ENCODE measurements at places on chromosomes 11 and 22.

DNA sequence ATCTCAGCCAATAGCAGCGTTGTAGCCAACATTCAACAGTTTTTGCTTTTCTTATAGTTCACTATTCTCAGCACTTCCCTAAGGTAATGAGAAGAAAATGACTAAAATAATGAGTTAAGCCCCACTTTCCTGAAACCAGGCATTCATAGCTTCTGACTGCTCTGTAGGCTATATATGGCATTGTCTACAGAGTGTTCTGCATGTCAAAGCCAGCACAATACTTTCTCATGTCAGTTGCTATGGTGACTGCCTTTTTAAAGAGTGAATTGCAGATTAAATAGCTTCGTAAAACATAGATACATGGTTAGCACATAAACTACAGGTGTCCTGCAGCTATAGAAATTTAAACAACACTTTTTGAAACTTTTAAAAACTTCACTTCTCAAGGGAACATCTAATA is 1256.1 kb upstream of the CNTN5 start:
- DNase-seq: no peak

DNA sequence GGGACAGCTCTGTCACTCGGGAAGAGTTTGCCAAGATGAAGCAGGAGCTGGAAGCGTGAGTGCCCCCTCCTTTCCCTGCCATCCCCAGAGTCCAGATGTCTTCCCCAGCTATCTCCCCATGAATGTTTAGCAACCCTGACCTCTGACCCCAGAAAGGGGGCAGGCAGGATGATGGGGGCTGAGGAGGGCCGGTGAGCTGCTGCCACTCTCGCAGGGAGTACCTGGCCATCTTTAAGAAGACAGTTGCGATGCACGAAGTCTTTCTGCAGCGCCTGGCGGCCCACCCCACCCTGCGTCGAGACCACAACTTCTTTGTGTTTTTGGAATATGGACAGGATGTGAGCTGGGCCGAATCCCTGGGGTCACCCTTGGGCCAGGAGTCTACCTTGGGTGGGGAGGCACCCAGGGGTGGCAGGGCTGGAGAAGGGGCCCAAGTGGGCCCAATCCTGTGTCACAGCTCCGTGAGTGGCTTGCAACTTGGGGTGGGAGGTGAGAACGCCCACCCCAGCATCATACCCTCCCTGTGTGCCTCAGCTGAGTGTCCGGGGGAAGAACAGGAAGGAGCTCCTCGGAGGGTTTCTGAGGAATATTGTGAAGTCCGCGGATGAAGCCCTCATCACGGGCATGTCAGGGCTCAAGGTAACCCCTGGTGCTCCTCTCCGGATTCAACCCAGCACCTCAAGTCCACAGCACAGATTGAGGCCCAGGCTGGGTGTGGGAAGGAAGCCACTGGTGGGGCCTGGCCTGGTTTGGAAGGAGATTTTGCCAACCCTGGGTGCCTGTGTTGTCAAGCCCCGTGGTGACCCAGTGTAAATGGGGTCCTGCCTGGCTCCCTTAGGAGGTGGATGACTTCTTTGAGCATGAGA is 7.5 kb downstream of the CFL1 start:
- no peak for DNase-seq

DNA sequence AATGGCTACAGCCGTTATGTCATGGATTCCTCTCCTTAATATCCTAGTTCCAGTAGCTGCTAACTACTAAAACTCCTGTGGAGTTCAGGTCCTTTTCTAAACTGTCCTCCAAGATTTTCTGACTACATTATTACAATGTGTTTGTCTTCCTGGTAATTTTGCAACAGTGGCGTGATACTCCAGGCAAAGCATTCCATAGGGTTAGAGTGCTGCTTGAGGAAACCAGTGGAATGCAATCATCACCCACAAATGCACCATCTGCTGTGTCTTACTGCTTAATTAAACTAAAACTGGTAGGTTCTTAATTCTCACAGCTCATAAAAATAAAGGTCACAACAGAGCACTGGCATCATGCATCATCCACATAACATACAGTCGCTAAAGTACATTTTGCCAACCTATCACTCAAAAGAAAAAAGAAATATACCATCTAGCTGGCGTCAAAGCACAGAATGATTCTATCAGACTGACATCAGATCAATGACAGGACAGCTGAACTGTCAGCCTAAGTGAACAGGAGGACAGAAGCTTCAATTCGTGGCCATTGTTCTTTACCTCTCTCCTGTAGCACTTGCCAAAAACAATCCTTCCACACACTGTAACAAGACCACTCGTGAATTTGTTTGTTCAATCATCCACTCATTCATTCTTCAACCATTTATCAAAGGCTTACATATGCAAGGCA is 182.5 kb downstream of the CADM1 start:
- DNase-seq: no peak

- DNase-seq: no peak
Observed at GRCh38 chr11:3914805-3915204, 59.3 kb downstream of the STIM1 start.

DNA sequence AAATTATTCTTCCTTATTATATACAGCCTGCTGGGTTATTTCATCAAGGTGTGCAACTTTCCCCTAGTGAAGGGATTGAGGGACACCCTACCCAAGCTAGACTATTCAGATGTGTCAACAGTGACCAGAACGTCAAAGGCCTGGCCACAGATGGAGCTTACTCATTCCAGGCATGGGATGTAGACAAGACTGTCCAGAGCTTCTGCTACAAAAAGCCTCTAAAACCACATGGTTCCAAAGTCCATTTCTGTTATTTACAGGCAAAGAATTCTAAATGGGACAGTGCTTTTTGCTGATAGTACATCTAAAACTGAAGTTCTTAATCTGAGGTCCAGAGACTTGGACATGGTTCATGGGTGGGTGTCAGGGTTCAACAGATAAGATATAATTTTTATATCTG is 9.7 kb upstream of the SMCO4 start:
- no peak for DNase-seq

DNA sequence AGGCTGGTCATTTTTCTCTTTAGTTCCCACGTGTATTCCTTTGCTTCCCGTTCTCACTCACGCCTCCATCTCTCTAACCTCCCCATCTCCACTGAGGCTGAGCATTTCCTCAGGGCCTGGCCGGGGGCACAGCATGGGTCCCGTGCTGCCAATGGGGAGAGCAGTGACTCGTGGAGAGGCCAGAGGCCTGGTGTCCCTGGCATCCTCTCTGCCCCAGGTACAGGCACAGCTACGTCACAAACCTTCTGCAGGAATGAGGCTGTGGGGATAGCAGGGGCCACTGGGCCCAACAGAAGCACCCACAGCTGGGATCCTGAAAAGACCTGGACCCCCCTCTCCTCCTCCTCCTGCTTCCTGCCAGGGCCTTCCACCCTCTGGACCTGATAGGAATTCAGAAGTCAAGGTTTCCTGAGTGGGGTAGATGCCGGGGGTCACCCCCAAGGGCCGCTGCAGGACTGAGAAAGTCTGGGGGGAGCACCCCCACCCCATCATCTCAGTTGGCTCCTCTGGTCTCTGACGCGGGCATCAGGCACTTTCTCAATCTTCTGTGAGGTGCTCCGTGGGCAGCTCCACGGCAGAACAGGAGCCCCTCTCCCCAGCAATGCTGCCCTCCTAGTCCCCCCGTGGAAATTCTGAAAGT is 11.8 kb downstream of the PNPLA5 start:
- DNase-seq: no peak

- DNase-seq: no peak
Observed at GRCh38 chr11:111205632-111206385, 39.7 kb upstream of the POU2AF2 start.

DNA sequence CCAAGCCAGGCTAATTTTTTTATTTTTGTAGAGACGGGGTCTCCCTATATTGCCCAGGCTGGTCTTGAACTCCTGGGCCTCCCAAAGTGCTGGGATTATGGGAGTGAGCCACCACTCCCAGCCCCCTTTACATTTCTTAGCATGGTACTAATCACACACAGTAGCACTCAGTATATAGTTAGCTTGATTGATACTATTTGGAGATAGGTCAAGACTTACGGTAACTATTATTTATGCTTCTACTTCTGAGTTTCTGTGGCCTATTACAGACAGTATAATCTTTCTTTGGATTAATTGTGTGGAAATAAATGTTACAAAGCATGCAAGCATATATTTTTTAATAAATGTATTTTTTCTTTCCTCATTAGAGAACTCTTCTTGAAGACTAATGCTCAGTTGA is 192.2 kb downstream of the UVRAG start:
- DNase-seq: no peak

DNA sequence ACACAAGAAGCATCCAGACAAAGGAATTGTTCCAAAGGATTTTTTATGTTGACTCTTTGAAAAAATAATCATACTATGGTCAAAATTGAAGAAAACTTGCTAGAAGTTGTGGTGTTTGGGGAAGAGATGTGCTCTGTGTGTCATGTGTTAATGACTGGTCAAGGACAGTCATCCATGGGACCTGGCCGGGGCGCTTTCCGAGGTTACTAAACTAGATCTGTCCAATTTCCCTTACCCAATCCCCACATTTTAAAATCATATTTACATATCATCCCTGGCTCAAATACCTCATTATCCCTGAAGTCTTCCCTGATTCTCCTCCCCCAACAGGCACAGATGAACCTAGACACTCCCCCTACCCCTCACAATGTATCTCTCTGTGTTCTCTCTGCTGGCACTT is 289.4 kb downstream of the TENM4 start:
- no peak for DNase-seq

GRCh38 chr22:24289741-24290163 is 19.1 kb downstream of the SPECC1L start:
- no peak for DNase-seq

GRCh38 chr11:31487848-31488247 is 21.6 kb downstream of the IMMP1L start:
- DNase-seq: no peak

GRCh38 chr11:1276041-1276790 is 33.2 kb downstream of the TOLLIP start:
- DNase-seq: no peak

- no peak for DNase-seq
Observed at GRCh38 chr11:78237293-78238046, 48.8 kb downstream of the USP35 start.

DNA sequence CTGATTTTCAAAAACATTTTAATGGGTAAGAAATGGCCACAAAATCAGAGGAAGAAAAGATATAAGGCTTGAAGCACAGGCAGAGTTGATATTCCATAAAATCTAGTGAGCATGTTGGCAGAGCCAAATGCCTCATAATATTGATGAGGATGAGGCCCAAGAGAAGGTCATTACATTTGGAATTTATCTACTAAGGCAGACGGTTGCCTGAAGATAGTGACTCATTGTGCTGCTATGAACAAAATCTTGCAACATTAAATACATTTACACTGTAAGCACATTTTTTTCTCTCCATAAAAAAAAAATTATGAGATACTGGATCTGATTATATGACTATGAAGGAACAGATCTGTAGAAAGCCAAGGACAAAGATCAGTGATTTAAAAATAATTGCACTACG is 881.4 kb upstream of the CHORDC1 start:
- DNase-seq: no peak

DNA sequence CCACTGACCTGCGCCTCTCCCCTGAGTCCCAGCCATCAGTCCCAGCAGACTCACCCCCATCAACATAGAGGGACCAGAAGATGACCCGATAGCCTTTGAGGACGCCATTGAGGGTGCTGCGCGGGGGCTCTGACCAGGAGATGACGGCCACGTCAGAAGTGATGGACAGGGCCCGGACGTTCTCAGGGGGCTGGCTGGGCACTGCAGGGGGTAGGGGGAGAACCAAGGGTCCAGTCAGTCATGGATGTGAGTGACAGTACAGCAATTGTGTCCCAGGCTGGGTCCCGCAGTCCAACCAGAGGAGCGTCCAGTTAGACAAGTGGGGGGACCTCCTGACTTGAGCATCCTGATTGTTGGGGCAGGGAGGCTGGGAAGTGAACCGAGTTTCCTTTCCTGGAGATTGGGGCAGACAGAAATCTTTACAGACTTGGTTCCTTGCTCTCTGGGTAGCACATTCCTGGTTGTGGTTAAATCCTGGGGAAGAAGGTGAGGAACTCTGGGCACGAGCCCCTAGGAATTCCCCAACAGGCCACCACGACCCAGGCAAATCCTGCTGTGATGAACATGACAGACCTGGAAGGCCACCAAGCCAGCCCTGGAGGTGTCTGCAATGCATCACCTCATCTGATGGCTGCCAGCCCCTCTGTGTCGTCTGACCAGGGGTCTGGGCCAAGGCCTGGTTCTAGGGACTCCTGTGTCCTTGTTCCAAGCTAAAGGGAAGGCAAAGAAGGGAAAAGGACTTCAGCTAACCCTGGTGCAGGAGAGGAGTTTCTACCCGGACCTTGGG is 133.9 kb downstream of the CEP164 start:
- DNase-seq: no peak

- DNase-seq: no peak
Observed at GRCh38 chr22:26851125-26851524, 193.7 kb downstream of the MIAT start.

DNA sequence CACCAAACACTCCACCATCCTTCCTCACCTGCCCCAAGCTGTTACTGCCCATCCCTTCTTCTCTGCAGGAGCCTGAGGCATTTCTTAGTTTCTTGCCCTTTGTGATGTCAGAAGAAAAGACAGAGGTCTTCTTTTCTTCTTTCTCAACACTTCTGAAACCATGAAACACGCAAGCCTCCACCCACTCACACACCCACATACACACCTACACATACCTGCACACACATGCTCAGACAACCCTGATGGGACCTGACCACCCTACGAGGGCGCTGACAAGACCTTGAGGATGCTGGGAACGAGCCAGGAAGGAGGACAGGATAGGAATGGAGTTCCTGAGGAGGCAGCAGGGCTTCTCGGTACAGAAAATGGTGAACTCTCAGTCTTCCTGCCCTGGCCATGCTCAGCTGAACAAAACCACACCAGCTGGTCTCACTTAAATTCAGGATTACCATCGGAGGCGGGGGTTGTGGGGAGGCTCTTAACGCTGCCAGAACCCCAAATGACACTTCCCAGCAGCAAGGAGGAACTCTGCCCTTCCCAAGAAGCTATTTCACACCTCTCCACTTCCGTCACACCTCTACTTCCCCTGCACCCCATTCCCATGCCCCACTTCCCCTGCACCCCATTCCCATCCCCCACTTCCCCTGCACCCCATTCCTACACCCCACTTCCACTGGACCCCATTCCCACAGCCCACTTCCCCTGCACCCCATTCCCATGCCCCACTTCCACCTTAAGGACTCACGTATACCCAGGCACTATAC is 41.0 kb downstream of the CSF2RB start:
- no peak for DNase-seq

DNA sequence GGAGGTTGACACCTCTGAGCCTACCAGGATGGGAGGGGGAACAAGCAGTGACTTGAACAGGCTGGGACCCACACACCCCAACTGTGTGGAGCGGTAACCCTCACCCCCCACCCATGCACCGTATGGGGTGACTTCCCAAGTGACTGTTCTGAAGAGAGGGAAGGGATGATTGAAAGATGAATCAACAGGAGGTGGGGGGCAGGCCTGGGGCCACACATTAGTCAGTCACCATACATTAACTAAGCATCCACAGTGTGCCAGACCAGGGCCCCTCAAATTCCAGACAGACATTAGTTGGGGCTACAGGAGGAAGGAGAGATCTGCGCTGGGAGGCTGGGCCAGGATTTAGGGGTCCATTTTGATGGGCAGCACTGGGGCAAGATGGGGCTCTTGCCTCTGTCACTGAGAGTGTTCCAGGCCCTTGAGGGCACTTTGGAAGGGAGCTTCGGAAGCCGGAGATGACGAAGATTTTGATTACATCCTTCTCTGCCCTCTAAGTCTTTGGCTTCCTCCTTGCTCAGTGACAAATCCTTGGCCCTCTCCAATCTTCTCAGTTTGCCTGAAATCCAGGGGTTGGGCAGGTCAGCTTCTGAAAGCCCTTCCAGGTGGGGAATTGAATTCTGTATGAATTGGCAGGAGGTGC is 966 bp downstream of the SMTN start:
- DNase-seq: no peak

GRCh38 chr11:7486781-7487140 is 1.5 kb downstream of the OLFML1 start:
- no peak for DNase-seq

Measured in stimulated activated CD4-positive, alpha-beta T cell treated with anti-CD3 and anti-CD28 coated beads, Interleukin-1b, Interleukin-23, amount 100 ng/mL, for 24 hours (primary cell).